ENCODE measurements at places on chromosomes 2 and 18. TPM values are rescaled to one million over a fixed set of nuclear protein-coding genes. Genes with fewer than 3 reads are reported as not detected.

ACP1 gene
- 179 TPM for total RNA-seq

EGR4 gene
- total RNA-seq: 0.04 TPM

KCNIP3 gene
- 0.48 TPM for total RNA-seq

SLC5A7 gene
- total RNA-seq: not detected

SCTR gene
- total RNA-seq: not detected

TSPYL6 gene
- total RNA-seq: not detected

L3MBTL4 gene
- total RNA-seq: 0.59 TPM

GCKR gene
- total RNA-seq: 0.07 TPM

SLC30A3 gene
- 0.89 TPM for total RNA-seq

GRCh38 chr18:11052800-11053199 is 96.6 kb downstream of the PIEZO2 start:
- no peak for DNase-seq

DNA sequence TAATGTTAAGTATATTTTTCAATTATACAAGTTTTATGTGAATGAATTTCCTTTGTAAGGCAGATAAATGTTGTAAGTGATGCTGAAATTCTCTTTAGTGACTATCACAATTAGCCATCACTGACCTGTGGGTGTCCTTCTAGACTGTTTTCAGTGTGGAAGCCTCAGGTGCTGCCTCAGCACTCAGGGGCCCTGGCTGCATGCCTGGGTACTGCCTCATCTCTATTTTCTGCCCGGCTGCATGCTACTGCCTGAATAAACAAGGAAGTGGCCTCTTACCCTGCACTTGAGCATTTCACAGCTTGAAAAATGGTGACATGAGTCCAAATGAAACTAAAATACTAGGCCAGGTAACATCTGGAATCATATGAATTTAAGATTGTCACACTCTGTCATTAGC is 787.6 kb upstream of the SALL3 start:
- peak; percentile 38 for DNase-seq

GRCh38 chr2:201185863-201186262 is 2.9 kb downstream of the CASP10 start:
- DNase-seq: no peak

- DNase-seq: no peak
Measured at GRCh38 chr2:223897669-223898330, 47.3 kb downstream of the WDFY1 start.

- DNase-seq: no peak
Measured at GRCh38 chr2:23301136-23301535, 83.8 kb upstream of the KLHL29 start.

GRCh38 chr2:174697255-174697654 is 67.0 kb downstream of the CHRNA1 start:
- DNase-seq: peak; percentile 82

GRCh38 chr2:2642906-2643890 is 312.1 kb upstream of the MYT1L start:
- no peak for DNase-seq

- DNase-seq: peak; percentile 51
Measured at GRCh38 chr18:63237881-63238692, 81.5 kb downstream of the BCL2 start.

GRCh38 chr2:172248785-172249187 is 146.1 kb upstream of the DLX2 start:
- DNase-seq: no peak

DNA sequence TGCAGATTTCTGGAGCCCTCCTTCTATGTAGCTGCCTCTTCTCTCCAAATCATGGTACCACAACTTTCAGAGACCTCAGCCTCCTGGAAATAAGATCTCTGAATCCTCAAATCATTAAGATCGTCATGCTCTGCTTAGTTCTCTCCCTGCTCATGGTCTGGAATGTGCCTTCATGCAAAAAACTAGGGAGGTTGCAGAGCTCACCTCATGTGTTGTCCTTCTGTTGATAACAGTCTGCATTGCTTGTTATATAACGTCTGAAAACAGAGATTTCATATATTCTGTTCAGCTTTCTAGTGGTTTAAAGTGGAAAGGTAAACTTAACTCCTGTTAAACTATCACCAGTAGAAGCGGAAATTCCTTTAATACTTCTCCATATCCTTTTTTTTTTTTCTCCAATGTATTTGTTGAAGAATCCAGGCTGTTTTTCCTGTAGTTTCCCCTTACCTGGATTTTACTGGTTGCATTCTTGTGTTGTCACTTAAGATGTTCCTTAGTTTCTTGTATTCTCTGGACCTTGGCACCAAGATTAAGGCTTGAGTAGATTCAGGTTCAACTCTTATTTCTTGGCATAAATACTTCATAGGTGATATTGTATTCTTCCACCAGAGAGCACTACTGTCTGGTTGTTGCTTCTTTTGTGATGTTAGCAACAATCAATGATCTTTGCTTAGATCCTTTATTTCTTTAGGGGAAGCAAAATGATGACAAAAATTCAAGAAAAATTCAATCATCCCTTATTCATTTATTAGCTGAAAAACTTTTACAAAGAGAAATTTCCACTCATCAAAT is 211.3 kb downstream of the LOXHD1 start:
- peak; percentile 10 for DNase-seq

DNA sequence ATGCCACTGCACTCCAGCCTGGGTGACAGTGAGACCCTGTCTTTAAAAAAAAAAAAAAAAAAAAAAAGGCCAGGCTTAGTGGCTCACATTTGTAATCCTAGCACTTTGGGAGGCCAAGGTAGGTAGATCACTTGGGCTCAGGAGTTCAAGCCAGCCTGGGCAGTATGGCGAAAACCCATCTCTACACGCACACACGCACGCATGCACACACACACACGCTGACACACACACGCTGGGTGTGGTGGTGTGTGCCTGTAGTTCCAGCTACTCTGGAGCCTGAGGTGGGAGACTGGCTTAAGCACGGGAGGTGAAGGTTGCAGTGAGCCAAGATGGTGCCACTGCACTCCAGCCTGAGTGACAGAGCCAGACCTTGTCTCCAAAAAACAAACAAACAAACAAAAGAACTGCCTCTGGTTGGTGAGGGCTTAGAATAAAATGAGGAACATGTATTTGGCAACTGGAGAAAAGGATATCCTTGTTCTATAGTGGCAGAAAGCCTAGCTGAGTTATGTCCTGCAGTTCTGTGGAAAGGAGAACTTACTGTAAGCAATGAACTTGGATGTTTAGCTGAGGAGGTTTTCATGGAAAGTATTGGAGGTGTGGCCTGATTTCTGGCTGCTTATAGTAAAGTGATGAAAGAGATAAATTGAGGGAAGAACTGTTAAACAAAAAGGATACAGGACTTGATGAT is 34.0 kb downstream of the HAT1 start:
- no peak for DNase-seq

- no peak for DNase-seq
Measured at GRCh38 chr2:24855022-24855622, 61.9 kb downstream of the CENPO start.

- no peak for DNase-seq
Measured at GRCh38 chr2:109463236-109463635, 150.5 kb downstream of the SEPTIN10 start.

DNA sequence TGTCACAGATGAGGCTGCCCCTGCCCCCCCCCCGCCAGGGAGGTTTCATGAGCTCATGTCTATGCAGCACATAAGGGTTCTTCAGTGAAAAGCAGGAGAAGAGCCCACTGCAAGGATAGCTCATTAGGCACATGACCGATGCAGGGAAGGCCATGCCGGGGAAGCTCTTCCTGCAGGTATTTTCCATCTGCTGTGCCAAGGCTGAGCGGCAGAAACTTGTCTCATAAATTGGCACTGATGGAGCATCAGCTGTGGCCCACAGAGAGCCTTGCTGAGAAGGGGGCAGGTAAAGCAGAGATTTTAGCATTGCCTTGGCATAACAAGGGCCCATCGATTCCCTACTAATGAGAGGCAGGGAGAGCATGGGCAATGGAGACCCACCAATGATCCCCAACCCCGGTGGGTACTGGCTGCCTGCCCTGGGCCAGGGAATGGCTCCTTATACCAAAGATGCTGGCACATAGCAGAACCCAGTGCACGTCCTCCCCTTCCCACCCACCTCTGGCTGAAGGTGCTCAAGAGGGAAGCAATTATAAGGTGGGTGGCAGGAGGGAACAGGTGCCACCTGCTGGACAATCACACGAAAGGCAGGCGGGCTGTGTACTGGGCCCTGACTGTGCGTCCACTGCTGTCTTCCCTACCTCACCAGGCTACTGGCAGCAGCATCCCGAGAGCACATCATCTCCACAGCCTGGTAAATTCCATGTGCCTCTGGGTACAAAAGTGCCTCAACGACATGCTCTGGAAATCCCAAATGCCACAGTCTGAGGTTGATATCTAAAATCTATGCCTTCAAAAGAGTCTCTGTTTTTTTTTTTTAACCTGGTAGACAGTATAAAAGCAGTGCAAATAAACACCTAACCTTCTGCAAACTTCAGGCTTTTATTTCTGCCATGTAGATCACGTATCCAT is 41.4 kb downstream of the STEAP3 start:
- peak; percentile 84 for DNase-seq

DNA sequence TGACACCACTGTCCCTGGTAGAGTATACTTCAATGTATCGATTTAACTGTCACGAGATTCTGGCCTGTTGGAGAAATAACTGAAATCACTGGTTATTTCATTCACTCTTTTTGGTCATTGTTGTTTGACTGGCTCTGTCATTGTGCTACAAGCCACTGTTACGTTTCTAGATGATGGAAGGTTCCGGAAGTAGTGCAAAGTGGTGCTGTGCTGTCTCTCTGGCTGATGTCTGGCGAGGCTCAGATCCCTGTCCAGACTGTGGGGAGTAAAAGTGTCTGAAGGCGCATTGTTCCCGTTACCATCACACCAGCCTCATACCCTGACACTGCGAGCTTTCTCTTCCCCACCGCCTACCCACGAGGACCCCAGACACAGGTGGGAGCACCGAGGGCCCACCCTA is 11.7 kb downstream of the CNDP1 start:
- DNase-seq: no peak

DNA sequence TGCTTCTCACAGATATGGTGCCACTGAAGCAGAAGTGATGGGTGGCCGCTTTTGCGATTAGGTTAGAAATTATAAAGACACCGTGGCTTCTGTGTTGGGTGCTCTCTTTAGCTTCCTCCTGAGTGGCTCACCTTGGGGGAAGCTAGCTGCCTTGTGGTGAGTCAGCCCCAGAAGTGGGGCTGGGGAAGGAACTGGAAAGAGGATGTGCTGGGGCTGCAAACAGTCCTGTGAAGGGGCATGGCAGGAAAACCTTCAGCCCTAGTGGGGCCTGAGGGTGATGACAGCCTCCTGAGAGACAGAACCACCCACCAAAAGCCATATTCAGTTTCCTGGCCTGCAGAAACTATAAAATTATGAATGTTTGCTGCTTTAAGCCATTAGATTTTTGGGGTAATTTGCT is 8.9 kb upstream of the ASB18 start:
- DNase-seq: no peak

DNA sequence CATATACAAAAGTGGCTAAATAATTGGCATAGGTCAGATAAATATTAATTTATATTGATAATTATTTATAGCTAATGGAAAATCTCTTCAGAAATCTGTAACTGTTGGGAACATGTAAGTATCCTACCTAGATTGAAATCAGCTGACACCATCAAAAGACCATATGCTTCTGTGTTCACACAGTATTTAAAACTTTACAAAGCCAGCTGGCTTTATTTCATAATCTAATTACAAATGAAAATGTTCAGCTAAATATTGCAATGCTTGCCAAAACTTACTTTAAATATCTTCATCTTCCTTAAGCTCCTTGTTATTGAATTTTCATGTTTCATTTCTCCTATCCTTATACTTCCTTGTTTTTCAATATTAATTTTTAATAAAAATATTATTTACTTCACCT is 190.9 kb upstream of the DOK6 start:
- DNase-seq: no peak

GRCh38 chr2:95075440-95076132 is 46.0 kb downstream of the MRPS5 start:
- DNase-seq: no peak

DNA sequence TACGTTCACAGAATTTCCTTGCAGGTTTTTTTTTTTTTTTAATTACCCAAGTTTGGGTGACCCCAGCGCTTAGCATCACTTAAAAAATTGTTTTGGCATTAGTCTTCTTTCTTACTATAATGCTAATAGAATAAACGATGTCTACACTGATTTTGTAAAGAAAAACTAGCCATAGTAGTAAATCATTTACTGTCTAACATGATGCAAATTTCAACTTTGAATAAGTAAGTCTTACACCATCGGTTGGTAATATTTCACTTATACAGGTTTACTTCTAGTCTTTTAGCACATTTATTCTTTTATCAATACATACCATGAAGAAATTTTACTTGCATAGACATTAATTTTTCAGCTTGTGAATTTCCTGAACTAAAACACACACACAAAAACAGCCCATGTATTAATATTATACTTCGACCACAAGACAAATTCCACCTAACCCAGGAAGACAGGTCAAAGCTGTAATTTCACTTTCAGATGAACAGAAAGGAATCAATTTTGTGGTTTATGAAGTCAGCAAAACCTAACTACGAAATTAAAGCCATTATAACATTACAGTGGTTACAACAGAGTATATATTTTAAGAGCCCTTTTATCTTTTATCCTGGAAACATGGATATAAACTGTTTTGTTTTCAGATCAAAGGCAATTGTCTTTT is 1.9 kb downstream of the YES1 start:
- no peak for DNase-seq

- DNase-seq: no peak
Measured at GRCh38 chr18:10690035-10690329, 164.2 kb downstream of the NAPG start.

GRCh38 chr2:108169982-108170625 is 69.7 kb upstream of the SULT1C3 start:
- DNase-seq: no peak

GRCh38 chr2:159925975-159926374 is 128.0 kb upstream of the CD302 start:
- no peak for DNase-seq

DNA sequence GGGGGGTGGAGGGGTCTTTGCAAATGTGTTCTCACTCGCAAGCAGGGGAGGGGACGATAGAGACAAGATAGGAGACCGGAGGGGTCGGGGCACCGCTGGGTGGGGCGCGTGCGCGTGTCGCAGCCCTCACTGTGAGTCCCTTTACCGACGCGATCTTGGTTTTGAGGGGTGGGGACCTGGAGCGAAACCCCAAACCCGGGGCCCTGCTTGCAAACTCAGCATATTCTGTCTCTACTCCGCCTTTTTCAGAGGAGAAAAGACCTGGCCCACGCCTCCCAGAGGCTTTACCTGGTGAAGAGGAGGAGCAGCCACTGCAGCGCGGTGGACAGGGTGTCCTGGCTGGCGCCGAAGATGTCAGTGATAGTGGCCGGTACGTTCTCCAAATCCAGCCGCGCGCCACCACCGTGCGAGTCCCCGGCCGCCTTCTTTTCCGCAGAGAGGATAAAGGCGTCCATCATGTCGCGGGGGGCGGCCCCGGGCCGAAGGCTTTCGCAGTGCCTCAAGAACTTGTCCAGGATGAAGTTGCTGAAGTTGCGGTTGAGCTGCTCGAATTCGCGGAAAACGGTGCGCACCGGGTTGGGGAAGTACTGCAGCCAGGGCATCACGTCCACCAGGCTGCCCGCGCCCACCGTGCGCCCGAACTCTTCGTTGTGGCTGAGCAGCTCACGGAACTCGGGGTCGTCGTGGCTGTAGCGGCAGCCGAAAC is 1.7 kb downstream of the CYP1B1 start:
- DNase-seq: peak; percentile 64
